ENCODE measurements at places on chromosomes 3 and 15. TPM values are rescaled to one million over a fixed set of nuclear protein-coding genes. Genes with fewer than 3 reads are reported as not detected.

DNA sequence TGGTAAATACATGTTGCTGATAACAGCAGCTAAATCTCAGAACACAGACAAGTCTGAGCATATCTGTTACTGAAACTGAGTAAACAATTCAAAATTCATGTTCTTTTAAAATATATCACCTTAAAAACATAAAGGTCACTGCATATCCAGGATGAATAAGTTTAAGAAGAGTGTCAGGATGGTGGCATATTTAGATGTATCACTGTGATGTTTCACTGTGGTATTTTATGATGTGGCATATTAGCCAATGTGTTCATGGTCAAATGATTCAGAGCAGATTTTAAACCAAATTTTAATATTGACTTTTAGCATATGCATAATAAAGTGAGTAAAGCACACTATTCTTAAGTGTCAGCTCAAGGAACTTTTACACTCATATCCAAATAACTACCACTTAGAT, 346.4 kb upstream of the DPPA4 start:
- DNase-seq = no peak

Gene SH2D7
- not detected for polyA plus RNA-seq

- no peak for DNase-seq
These were observed 31.9 kb downstream of the ACAN start for GRCh38 chr15:88835119-88835518.

- DNase-seq = no peak
These were observed 498.4 kb upstream of the ALCAM start for GRCh38 chr3:104868291-104868690.
